Hematopoietic multipotent progenitor cell (in vitro differentiated cells): ENCODE measurements at places on chromosomes 2 and 18. TPM values are rescaled to one million over a fixed set of nuclear protein-coding genes. Genes with fewer than 3 reads are reported as not detected.

- DNase-seq = no peak
Observed at GRCh38 chr2:180038997-180039396, 31.9 kb upstream of the CWC22 start.

GRCh38 chr18:51236225-51236624 is 38.7 kb upstream of the MEX3C start:
- DNase-seq = no peak

GRCh38 chr2:26621469-26622199 is 19.5 kb downstream of the CIB4 start:
- no peak for DNase-seq

- DNase-seq = no peak
Observed at GRCh38 chr18:34818064-34818463, 108.0 kb downstream of the DTNA start.

DNA sequence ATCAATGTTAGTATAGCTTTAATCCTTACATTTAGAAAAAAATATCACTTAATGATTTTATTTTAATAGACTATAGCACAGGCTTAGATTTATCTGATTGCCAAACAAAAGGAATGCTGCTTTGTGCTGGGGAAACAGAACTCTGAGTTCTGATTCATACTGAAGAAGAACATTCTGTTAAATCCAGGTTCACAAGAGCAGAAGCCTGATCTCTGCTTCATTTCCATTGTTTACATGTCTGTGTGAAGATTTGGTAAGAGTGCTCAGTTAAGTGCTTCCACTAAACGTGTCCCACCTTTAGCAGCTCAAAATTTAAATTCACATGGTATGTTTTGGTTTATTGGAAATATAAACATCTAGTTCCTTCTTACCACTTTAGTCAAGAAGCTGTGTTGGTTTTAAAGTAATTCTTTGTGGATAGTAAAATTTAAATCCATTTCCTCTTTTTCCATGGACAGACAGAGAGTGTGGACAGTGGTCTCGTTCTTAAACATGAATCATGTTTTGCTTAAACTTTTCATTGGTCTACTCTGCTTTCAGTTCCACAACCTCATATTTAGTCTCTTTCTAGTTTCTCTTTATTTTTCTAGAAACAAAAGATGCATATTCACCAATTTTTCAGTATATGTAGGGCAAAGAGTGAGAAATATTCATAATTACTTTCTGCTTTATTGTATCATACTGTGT is 59.1 kb downstream of the NYAP2 start:
- DNase-seq = no peak

DNA sequence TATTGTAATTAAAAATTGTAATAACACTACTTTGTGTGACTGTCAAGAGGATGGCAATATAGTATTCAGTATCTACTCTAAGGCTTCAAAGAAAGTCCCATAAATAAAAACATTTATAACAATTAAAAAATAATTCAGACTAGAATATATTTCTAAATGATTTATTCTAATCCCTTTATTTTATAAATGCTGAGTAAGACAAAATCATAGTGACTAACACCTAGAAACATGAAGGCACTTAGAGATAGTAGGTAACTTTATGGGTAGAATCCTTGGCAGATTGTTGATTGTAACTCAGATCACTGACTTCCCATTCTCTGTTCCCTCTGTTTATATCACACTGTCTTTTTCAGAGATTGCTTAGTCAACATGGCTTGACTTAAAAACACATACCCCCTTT is 78.6 kb upstream of the EPB41L5 start:
- no peak for DNase-seq

DNA sequence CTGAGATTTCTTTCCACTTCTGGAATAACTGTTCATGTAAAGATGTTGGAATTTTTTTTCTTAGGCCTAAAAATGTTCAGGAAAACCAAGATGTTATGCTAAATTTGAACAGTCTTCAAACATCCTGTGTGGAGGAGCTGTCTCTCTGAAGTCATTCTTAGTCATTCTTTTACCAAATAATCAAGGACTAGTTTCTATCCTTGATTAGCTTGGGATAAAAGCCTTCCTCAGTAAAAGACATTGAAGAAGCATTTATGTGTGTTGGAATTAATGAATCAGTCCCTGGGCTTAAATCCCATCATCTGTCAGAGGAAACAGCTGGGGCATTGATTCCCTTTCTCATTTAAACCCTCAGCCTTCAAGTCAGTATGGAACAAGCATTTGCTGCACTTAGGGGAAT is 300.1 kb upstream of the NXPH2 start:
- no peak for DNase-seq

- DNase-seq = no peak
Observed at GRCh38 chr2:63792530-63792929, 49.2 kb upstream of the UGP2 start.

DNA sequence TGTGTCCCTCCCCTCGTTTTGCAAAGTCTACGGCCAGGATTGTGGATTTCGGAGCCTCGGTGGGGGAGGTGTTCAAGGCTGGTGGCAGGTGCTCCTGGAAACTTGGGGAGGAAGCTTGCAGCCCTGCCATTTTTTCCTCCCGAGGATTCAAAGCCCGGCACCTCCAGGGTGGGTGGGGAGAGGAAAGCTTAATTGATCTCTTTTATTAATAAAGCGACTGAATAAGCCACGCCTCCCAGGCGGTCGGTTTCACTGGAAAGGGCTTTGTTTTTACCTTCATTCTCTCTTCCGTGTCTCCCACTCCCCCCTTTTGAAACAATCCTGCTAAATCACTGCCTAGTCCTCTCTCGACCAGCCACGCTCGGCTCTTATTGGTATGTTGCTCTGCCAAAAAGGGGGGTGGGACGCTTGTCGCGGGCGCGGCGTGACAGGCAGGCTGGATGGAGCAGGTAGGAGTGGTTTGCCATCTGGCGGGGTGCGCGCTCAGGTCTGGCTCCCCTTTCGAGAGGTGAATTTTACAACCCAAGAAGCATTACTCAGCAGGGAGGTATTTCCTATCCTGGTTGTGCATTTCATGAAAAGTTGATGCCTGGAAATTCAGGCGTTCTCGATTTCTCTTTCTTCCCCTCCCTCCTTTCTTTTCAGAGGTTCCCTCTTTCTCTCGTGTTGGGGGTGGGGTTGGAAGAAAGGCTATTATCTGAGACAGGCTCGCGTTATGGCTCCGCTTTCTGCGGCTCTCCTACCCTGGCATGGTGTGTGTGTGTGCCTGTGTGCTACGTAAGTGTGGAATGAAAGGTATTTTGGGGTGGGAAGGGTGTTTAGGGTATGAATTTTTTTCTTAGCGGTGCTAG is 1.4 kb downstream of the NEDD4L start:
- DNase-seq = no peak

- DNase-seq = no peak
Observed at GRCh38 chr2:158011055-158011771, 90.5 kb upstream of the UPP2 start.

DNA sequence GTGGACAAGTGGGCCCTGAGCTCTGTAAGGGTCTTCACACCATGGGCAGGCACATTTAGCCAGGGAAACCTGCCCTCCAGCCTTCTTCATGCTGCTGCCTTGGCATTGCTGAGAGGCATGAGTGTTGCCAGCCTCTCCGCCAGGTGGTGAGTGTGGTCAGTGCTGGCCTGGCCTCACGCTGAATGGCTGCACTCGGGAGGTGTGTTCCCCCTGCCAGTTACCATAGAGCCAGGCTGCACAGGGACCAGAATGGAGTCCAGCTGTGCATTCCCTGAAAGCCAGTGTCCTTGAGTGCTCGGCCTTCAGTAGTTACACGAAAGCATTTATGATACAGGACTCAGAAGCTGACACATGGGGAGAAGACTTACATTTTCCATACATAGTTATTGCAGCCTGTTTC is 139.7 kb downstream of the ATP9B start:
- DNase-seq = no peak

- no peak for DNase-seq
Observed at GRCh38 chr2:190512539-190513095, 21.9 kb downstream of the NEMP2 start.

DNA sequence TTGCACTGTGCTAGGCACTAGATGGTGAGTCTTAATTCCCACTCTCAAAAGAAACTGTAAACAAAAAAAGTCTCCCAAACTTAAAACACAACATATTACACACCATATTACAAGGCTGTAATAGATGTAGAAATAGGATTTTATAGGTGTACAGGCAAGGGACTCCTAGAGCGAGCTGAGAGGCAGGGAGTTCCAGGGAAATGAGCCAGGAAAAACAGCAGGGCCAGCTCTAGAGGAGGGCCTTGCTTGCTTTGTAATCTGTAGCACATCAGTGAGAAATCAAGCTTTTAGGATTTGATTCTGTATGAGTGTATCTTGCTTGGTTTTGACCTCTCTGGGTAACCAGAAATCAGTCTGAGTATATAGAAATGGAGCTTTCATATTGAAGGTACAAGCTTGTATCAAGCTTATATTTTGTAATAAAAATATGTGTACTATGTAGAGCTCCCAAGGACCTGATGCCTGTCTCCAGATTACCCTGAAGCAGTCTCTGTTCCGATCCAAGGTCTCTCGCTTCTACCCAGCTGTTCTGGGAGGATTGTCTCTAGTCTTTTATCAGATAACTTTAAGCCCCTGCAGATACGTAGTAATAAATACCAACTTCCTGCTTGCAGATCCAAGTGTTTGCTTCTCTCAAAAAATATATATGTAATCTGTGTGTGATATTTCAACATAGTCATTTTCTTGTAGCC is 73.0 kb downstream of the MYO1B start:
- no peak for DNase-seq

DNA sequence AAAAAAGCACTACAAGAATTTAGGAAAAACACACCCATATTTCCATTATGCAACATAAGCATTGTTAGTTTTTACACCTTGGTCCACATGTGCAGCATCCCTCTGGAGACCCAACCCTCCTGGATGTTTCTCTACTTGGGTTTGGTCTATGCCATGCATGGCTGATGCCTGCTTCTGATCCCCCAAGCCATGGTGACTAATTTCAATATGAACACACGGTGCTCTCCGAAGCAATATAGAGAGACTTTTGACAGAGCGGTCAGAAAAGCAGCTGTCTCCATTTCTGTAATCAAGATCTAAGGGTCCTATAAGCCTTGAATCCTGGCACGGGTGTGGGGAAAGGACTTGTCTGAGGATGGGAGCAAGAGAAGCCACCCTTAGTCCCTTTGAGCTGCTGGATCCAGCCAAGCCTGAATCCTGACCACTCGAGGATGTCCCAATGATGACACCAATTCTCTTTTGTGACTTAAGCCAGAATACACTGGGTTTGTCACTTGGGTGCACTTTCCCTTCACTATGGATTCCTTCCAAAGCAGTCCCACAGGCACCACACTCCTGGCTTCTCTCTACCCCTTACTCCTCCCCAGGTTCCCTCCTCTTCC is 91.5 kb downstream of the ACTR2 start:
- no peak for DNase-seq

GRCh38 chr2:27083410-27084296 is 2.9 kb upstream of the KHK start:
- DNase-seq = no peak

- no peak for DNase-seq
Observed at GRCh38 chr2:40208463-40208862, 243.4 kb downstream of the SLC8A1 start.

DNA sequence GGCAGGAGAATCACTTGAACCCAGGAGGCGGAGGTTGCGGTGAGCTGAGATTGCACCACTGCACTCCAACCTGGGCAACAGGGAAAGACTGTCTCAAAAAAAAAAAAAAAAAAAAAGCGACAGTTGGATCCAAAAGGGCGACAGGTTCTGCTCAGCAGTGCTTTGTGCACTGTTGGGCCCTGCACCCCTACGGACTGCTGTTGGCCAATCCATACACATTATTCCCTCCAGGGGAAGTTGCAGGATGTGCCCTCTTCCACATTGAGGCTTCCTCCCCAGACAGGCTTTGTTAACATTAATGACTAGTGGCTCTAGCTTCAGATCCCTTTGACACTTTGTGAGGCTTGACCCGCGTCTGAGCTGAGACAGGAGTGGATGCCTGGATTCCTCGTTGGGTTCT is 9.4 kb downstream of the NT5DC4 start:
- no peak for DNase-seq

GRCh38 chr18:80037869-80038630 is 3.8 kb downstream of the RBFA start:
- no peak for DNase-seq

- no peak for DNase-seq
Observed at GRCh38 chr2:241308832-241309500, 6.5 kb downstream of the HDLBP start.

- DNase-seq = no peak
Observed at GRCh38 chr2:71748227-71748626, 294.9 kb downstream of the DYSF start.

DNA sequence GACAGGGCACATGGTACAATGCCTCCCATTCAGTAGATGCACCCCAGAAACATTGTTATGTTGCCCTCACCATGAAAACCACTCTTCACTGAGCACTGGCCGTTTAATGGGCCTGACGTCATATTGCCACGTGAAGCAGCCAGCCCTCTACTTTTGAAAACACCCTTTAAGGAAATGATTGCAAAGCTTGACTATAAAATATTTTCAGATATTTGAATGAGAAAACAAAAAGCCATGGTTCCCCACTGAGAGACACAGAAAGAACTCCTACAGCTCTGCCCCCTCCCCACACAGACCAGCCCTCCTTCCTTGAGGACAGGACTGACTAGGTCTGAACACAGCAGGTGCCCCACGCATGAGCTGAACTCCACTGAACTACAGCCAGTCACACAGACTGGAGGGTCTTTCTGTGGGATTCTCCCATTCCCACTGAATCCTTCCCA is 349.1 kb downstream of the ANAPC1 start:
- no peak for DNase-seq

- peak; percentile 29 for DNase-seq
Observed at GRCh38 chr2:188524519-188525113, 232.9 kb downstream of the GULP1 start.

DNA sequence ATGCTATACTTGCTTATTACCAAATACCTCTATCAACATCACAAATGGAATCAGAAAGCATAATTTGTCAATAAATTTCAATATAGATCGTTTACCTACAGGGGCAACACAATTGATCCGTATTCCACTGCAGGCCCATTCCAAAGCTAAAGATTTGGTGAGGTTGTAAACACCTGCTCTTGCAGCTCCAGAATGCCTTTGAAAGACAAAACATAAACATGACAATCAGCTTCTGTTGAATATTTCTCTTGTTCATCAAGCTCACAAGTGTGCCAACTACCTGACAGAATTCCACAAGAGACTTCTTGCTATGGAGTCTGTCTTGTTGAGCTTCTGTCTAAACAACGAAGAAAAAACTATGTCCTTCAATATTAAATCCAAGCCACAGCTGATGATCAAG is 30.3 kb downstream of the PECR start:
- DNase-seq = no peak

- no peak for DNase-seq
Observed at GRCh38 chr2:72843301-72843700, 17.5 kb upstream of the EXOC6B start.

TMEM247 gene
- total RNA-seq = not detected

SNORC gene
- 0.54 TPM for total RNA-seq

SERPINB13 gene
- not detected for total RNA-seq

TOGARAM2 gene
- total RNA-seq = 3.5 TPM

HADHB gene
- 82.9 TPM for total RNA-seq

TMEM37 gene
- not detected for total RNA-seq

CROCC2 gene
- total RNA-seq = not detected

SERPINB5 gene
- not detected for total RNA-seq

ASPRV1 gene
- 1.1 TPM for total RNA-seq

MERTK gene
- total RNA-seq = 8.6 TPM

PSMD1 gene
- total RNA-seq = 61.1 TPM

GPR39 gene
- total RNA-seq = under 0.01 TPM

LRP2 gene
- total RNA-seq = 0.27 TPM
